Aorta (tissue), 5 donors: ENCODE measurements at places on chromosomes 1 and 21. TPM values are rescaled to one million over a fixed set of nuclear protein-coding genes. Genes with fewer than 3 reads are reported as not detected.

ECM1 gene
- polyA plus RNA-seq: 32.6 TPM

DRAXIN gene
- polyA plus RNA-seq: 0.03 TPM

- no peak within 1 kb of the TSS for H3K27ac ChIP-seq
- H3K36me3 ChIP-seq: no peaks in the 10 kb centered on the region
- H3K4me3 ChIP-seq: peak within 1 kb of the TSS; percentile 18
- H3K4me1 ChIP-seq: no peaks in the 10 kb centered on the region
- no peaks in the 10 kb centered on the region for H3K27me3 ChIP-seq
Observed at GRCh38 chr1:99264201-99265021, at the start of gene PLPPR4. TSS of gene PLPPR4 (plus strand) at chr1:99264492. CDS start at chr1:99264594, 102 bp downstream.

DNA sequence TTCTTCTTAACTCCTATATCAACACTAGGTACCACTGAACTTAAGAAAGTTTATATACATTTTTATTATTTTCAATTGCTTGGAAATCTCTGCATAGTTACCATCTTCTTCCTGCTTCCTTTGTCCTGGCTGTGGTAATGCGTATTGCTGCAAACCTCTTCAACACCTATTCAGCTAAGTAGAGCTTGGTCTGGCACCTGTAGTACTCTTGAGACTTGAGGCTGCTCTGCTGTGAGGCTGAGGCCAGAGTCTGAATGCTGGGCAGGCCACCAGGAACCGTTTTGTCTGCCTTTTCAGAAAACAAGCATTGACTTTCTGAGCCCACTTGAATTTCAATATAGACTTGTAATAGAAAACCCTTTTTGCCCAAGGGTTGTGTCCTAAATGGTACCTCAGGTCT, 52.0 kb upstream of the RGS2 start:
- H3K4me3 ChIP-seq: no peak overlapping the region
- no peaks in the 10 kb centered on the region for H3K4me1 ChIP-seq
- no peaks in the 10 kb centered on the region for H3K36me3 ChIP-seq
- H3K27ac ChIP-seq: no peak overlapping the region

DNA sequence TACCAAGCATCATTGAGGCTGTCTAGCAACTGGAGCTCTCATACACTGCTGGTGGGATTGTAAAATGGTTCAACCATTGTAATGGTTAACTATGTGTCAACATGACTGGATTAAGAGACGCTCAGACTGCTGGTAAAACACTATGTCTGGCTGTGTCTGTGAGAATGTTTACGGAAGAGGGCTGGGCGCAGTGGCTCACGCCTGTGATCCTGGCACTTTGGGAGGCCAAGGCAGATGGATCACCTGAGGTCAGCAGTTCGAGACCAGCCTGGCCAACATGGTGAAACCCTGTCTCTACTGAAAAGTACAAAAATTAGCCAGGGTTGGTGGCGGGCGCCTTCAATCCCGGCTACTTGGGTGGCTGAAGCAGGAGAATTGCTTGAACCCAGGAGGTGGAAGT, 4.8 kb upstream of the FCRLA start:
- peaks cover 4% of the 10 kb centered on the region for H3K4me1 ChIP-seq
- H3K4me3 ChIP-seq: no peak overlapping the region
- H3K27me3 ChIP-seq: no peaks in the 10 kb centered on the region
- H3K27ac ChIP-seq: no peak overlapping the region
- H3K36me3 ChIP-seq: no peaks in the 10 kb centered on the region
- no peak for DNase-seq

DNA sequence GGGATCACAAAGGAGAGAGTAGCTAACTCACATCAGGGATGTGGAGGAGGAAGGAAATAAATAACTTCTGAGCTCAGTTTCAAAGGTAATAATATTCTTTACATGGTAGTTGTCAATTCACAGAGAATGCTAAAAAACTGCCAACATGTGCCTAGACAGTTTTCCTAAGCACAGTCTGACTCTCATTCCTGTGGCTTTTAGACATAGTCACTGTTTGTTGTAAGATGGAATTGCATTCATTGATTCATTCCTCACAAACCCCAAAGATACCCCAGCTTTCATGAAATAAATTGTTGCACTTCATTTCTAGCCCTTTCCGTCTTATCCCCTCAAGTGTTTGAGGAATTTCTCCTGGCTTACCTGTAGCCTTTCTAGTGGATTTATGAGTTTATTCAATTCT, 263.9 kb downstream of the NTNG1 start:
- H3K27me3 ChIP-seq: no peaks in the 10 kb centered on the region
- H3K36me3 ChIP-seq: no peaks in the 10 kb centered on the region
- DNase-seq: no peak
